MCF 10A (cell line): ENCODE measurements at places on chromosomes 5 and 9.
A peak's percentile ranks its signal among the peaks of the same experiment; 100 is the strongest.

DNA sequence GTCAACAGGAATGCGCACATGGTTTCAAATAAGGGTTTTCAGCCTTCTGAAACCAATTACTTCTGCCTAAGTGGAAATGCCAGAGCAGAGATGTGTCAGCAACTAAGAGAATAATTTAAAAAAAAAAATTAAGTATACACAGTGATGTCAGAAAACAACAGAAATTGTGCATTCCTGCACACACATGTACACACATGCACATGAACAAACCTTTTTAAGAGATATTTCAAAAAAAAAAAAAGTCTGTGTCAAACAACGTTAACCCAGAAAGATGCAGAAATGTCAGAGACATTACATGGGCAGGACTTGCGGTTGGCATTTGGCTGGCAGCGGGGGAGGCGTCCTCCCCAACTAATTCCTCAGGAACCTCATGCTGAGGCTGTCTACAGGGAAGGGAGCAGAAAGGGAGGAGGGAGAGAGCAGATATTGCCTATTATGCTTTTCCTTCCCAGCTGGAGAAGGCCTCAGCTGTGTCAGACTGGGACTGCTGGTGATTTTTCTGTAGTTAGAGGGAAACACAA lies 536.9 kb upstream of the WWC1 start:
- H3K36me3 ChIP-seq, result no peaks in the 10 kb centered on the region
- no peak for DNase-seq
- H3K27me3 ChIP-seq, result no peaks in the 10 kb centered on the region
- peaks cover 14% of the 10 kb centered on the region for H3K4me1 ChIP-seq
- H3K4me3 ChIP-seq, result no peak overlapping the region

DNA sequence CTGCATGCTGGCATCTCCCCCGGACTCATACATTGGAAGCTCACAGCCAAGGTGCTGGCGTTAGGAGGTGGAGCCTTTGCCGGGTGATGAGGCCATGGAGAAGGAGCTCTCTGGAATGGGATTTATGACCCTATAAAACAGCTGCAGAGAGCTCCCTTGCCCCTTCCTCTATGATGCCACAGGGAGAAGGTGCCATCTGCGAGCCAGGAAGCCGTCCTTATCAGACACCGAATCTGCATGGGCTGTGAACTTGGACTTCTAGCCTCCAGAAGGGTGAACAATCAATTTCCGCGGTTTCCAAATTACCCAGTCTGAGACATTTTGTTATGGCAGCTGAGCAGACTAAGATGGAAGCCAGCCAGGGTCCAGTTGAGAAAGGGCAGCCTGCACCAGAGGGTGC lies 381.2 kb upstream of the IRX1 start:
- H3K27ac ChIP-seq, result no peak overlapping the region
- H3K4me1 ChIP-seq, result no peaks in the 10 kb centered on the region
- H3K36me3 ChIP-seq, result peaks cover 12% of the 10 kb centered on the region
- no peaks in the 10 kb centered on the region for H3K27me3 ChIP-seq

- H3K36me3 ChIP-seq, result peaks cover 4% of the 10 kb centered on the region
- H3K27ac ChIP-seq, result no peak overlapping the region
- H3K4me1 ChIP-seq, result no peaks in the 10 kb centered on the region
- DNase-seq, result no peak
- no peak overlapping the region for H3K4me3 ChIP-seq
Observed at GRCh38 chr9:36532353-36532752, 40.3 kb upstream of the MELK start.

GRCh38 chr9:83960991-83961390 lies 19.0 kb downstream of the HNRNPK start:
- H3K27ac ChIP-seq, result no peak overlapping the region
- H3K4me3 ChIP-seq, result no peak overlapping the region
- H3K36me3 ChIP-seq, result peaks cover 21% of the 10 kb centered on the region
- no peak for DNase-seq
- H3K4me1 ChIP-seq, result peaks cover 13% of the 10 kb centered on the region

- H3K4me3 ChIP-seq, result no peak overlapping the region
- no peak overlapping the region for H3K27ac ChIP-seq
- H3K36me3 ChIP-seq, result peaks cover 31% of the 10 kb centered on the region
- peaks cover 39% of the 10 kb centered on the region for H3K4me1 ChIP-seq
- DNase-seq, result no peak
- H3K27me3 ChIP-seq, result no peaks in the 10 kb centered on the region
Observed at GRCh38 chr9:94933511-94933828, 207.0 kb downstream of the AOPEP start.

GRCh38 chr5:140393738-140394137 lies 7.9 kb upstream of the ANKHD1 start:
- H3K4me1 ChIP-seq, result peaks cover 5% of the 10 kb centered on the region
- H3K36me3 ChIP-seq, result no peaks in the 10 kb centered on the region
- no peak overlapping the region for H3K27ac ChIP-seq
- DNase-seq, result no peak
- H3K4me3 ChIP-seq, result no peak overlapping the region

DNA sequence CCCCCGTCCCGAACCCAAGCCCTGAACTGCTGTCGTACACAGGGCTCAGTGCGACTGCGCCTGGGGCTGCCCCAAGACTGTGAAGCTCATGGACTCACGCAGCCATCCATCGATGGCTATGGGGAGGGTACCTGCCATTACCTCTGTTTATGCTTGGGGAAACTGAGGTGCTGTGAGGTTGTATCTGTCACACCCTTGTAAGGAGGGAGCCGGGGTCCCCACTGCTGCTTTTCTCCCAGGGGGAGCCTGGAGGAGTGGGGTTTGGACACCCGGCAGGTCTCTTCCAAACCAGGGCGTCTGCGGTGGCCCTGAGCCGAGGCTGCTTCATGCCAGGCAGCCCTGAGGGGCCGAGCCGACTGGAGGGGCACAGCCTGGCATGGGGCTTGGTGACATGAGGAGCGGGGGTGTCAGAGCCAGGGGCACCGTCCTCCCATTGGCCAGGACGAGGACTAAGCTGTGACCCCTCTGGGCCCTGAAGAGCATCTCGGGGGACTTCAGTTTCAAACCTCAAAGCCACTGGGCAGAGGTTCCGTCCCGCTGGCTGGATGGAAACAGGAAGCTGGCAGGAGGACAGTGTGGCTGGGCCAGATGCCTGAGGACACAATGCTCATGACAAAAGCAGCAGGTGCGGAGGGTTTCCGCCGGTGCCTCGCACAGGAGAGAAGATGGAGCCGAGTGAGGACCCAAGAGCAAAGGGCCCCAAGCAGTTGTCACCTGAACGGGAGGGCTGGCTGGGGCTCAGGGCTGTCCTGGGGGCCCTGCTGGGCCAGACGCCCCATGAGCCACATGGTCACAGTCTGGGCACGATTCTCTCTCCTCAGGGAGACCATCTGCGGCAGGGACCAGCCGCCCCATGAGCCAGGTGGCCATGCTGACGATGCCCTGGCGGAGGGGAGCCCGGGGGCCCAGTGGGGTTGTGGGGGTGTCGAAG lies 54.4 kb upstream of the EXOC3 start:
- H3K27me3 ChIP-seq, result no peaks in the 10 kb centered on the region
- no peak overlapping the region for H3K4me3 ChIP-seq
- H3K36me3 ChIP-seq, result no peaks in the 10 kb centered on the region
- H3K4me1 ChIP-seq, result peaks cover 14% of the 10 kb centered on the region

DNA sequence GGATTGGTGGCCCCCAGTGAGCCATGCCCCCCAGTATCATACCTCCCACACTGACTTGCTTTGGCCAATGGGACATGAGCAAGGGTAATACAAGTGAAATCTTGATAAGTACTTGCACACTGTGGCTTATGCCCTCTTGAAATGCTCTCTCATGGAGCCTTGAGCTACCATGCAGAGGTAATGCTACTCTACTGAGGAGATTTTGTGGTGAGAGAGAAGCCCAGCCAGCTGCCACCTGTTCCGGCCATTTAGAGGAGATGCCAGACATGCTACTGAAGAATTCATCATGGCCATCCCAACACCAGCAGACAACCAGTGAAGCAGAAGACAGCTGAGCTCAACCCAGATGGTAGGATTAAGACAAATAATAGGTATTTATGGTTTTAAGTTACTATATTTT lies 299.5 kb downstream of the MEF2C start:
- no peak overlapping the region for H3K4me3 ChIP-seq
- no peaks in the 10 kb centered on the region for H3K4me1 ChIP-seq
- no peaks in the 10 kb centered on the region for H3K36me3 ChIP-seq
- no peak for DNase-seq

DNA sequence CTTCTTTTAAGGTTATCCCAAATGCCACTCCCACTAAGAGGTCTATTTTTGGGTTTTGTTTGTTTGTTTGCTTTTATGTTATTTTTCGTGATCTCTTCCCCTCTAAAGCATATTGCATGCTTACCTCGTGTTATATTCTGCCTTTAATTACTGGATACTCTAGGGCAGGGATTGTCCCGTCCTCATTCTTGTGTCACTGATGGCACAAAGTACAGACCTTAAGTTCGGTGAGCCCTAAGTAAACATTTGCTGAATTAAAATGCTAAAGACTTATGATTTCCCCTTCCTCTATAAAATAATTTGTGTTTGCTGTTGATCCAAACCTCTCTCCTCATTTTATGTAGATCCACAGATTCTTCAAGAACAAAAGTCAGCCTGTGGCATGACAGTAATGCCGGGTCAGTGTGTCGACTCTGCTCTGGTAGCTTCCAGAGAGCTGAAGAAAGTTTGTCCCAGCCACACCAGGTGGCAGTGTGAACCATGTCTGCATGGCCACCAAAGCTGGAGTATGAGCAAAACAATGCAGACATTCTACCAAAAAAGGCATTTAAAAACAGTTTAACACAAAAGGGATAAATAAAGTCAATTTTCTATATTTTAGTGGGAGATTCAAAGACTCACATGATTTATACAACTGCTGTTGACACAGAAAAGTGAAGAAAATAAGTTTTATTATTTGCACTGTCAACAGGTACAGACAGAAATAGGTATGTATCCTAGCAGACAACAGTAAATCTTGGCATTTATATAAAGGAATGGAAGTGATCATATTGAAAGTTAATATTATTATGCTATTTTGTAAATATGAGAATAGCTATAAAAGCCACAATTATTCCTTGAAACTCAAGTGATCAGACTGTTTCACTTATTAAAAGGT lies 17.9 kb upstream of the POC5 start:
- H3K36me3 ChIP-seq, result no peaks in the 10 kb centered on the region
- H3K27me3 ChIP-seq, result peaks cover 49% of the 10 kb centered on the region
- H3K4me3 ChIP-seq, result no peak overlapping the region

DNA sequence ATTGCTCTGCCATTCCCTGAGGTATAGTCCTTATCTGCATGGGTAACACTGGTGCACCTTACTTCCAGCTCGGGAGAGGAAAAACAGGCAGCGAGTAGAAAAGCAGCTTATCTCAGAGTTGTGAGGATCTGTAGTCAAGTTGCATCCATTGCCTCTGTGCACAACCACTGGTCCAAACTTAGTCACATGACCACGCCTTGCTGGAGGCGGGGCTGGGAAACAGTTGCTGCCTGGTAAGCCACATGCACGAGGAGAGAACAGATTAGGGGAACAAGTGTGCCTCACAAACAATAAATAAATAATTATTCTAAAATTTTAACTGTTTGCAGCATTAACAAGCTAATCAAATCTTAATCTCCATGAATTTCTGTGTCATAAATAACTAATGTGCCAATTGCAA lies 18.6 kb downstream of the ZNF622 start:
- H3K36me3 ChIP-seq, result peaks cover 64% of the 10 kb centered on the region
- no peak overlapping the region for H3K27ac ChIP-seq
- no peaks in the 10 kb centered on the region for H3K4me1 ChIP-seq
- H3K4me3 ChIP-seq, result no peak overlapping the region

DNA sequence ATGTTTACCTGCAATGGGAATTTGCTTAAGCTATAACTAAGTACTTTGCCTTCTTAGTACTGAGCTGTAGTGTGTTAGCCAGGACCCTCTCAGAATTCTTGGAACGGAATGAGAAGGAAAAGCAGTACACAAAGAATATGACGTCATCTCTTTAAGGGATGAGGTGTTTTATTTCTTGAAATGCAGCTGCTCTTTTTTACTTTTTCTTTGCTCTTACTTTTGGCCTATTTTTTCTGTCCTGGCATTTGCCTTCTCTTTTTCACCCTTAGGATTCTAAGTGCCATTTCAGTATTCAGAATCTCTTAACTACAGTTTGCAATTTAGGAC lies 10.1 kb downstream of the KIF2A start:
- H3K4me1 ChIP-seq, result peaks cover 43% of the 10 kb centered on the region
- H3K36me3 ChIP-seq, result no peaks in the 10 kb centered on the region
- no peak overlapping the region for H3K4me3 ChIP-seq
- H3K27me3 ChIP-seq, result no peaks in the 10 kb centered on the region

GRCh38 chr9:111481885-111482636 lies 2.1 kb downstream of the ECPAS start:
- H3K27ac ChIP-seq, result peak overlapping the region; percentile 86
- DNase-seq, result peak; percentile 72
- H3K36me3 ChIP-seq, result peaks cover 1% of the 10 kb centered on the region
- peaks cover 15% of the 10 kb centered on the region for H3K4me1 ChIP-seq
- H3K27me3 ChIP-seq, result no peaks in the 10 kb centered on the region

DNA sequence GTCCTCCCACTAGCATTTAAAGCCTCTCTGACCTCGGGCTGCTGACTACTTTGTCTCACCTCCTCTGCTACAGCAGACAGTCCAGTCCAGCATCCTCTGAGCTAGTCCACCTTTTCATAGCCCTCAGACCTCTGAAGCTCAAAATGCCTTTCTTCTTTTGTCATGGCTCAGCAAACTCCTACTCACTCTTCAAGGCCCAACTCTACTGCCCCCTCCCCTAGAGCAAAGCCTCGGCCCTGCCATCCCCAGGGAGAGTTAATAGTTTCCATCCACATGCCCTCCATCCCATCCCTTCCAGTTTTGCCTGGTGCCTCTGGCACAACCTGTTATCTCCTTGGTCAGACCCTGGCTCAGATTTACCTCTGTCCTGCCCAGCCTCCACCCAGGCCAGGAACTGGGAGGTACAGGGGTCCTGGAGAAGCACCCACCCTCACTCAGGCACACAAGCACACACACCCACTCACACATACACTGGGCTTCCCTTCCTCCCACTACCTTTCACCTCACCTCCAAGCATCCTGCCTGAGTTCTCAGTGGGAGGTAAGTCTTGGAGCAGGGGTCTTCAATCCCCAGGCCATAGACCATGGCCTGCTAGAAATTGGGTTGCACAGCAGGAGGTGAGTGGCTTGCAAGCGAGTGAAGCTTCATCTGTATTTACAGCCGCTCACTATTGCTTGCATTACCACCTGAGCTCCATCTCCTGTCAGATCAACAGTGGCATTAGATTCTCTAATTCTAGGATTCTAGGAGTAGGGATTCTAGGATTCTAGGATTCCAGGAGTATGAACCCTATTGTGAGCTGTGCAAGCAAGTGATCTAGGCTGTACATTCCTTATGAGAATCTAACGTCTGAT lies 18.1 kb downstream of the PDLIM4 start:
- H3K4me1 ChIP-seq, result no peaks in the 10 kb centered on the region
- H3K4me3 ChIP-seq, result no peak overlapping the region
- DNase-seq, result no peak
- peaks cover 3% of the 10 kb centered on the region for H3K27me3 ChIP-seq
- peaks cover 39% of the 10 kb centered on the region for H3K36me3 ChIP-seq

GRCh38 chr9:115694014-115694413 lies 459.6 kb upstream of the PAPPA start:
- H3K27ac ChIP-seq, result peak overlapping the region; percentile 44
- no peaks in the 10 kb centered on the region for H3K27me3 ChIP-seq
- no peaks in the 10 kb centered on the region for H3K36me3 ChIP-seq
- H3K4me1 ChIP-seq, result peaks cover 32% of the 10 kb centered on the region

- DNase-seq, result no peak
- H3K4me3 ChIP-seq, result peak overlapping the region; percentile 99
- H3K27ac ChIP-seq, result no peak overlapping the region
- peaks cover 29% of the 10 kb centered on the region for H3K4me1 ChIP-seq
- H3K36me3 ChIP-seq, result peaks cover 12% of the 10 kb centered on the region
Observed at GRCh38 chr9:133032171-133032570, 1.4 kb downstream of the GTF3C5 start.
